Stimulated activated naive B cell treated with anti-CD40 and anti-IgM and Interleukin-4, amounts not matched to agents 10 μg/mL and 1 μg/mL and 100 μg/mL, for 72 hours (primary cell): ENCODE measurements at places on chromosomes 13 and 19.

GRCh38 chr19:51030631-51031030, 4.2 kb downstream of the KLK12 start:
- DNase-seq = no peak

- no peak for DNase-seq
Observed at GRCh38 chr19:5048727-5049553, 80.0 kb downstream of the KDM4B start.

DNA sequence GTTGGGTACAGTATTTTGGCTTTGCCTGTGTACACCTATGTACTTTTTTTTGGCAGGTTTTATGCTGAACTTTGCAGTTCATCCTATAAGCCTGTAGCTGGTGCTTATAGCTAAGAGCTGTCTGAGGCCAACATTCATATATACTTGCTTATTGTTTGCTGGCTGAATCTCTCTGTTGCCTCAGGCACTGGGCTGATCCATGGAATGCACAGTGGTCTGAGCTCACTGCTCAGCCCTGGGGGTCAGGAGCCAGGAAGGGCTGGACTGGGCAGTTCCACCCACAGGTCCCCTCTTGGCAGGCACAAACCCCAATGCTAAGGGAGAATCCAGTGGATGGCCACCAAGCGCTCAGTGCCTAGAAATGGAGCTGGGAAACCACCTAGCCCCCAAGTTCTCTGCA, 308.7 kb downstream of the MYO16 start:
- DNase-seq = no peak

DNA sequence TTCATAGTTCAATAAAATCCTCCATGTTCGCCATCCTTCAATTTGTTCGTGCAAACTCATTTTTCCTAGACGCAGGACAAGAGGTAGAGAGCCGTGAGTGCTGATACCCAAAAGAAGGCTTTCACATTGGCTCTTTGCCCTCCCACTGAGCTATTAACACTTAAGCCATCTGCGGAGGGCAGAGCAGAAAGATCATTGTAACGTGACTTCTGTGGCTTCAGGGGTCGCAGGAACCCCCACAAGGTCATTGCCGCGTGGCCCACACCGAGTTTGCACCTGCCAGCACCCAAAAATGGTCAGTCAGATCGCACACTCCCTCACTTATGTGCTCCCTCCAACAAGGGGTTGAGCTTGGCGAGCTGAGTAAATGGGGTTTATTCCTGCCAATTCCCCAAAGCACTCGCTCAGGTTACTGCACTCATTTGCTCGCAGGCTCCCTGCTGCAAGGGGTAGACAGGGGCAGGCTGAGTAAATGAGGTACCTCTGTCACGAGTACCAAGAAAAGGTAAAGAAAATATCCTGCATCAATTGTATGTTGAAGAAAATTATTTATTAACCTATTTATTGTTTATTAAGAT, 144.1 kb downstream of the PRR20E start:
- DNase-seq = no peak
